ENCODE measurements at places on chromosomes 11 and 22. TPM values are rescaled to one million over a fixed set of nuclear protein-coding genes. Genes with fewer than 3 reads are reported as not detected.

The CHRM1 gene
- not detected for total RNA-seq

The ASRGL1 gene
- total RNA-seq = 0.33 TPM

The SAA2 gene
- total RNA-seq = not detected

The CABP7 gene
- not detected for total RNA-seq

The PANX3 gene
- total RNA-seq = not detected

The OR9Q1 gene
- not detected for total RNA-seq

The TEX54 gene
- not detected for total RNA-seq

The TSPAN32 gene
- total RNA-seq = under 0.01 TPM

The PRG3 gene
- total RNA-seq = not detected

Measured in smooth muscle cell of trachea (primary cell).